ENCODE measurements at places on chromosomes 3 and 15. TPM values are rescaled to one million over a fixed set of nuclear protein-coding genes. Genes with fewer than 3 reads are reported as not detected.

The RPP25 gene
- polyA plus RNA-seq, result 1.7 TPM

The ALG1L2 gene
- not detected for polyA plus RNA-seq

The NR2E3 gene
- 0.18 TPM for polyA plus RNA-seq

The SLC24A1 gene
- polyA plus RNA-seq, result 8.7 TPM

The GPR149 gene
- not detected for polyA plus RNA-seq

The PLA1A gene
- 0.08 TPM for polyA plus RNA-seq
